ENCODE measurements at places on chromosomes 13 and 19.

- no peak for DNase-seq
Observed at GRCh38 chr19:45753548-45753947, 15.5 kb downstream of the SIX5 start.

- DNase-seq: no peak
Observed at GRCh38 chr19:14112809-14113385, 4.7 kb downstream of the PRKACA start.

GRCh38 chr19:46481947-46482346 is 10.6 kb upstream of the PNMA8A start:
- no peak for DNase-seq

DNA sequence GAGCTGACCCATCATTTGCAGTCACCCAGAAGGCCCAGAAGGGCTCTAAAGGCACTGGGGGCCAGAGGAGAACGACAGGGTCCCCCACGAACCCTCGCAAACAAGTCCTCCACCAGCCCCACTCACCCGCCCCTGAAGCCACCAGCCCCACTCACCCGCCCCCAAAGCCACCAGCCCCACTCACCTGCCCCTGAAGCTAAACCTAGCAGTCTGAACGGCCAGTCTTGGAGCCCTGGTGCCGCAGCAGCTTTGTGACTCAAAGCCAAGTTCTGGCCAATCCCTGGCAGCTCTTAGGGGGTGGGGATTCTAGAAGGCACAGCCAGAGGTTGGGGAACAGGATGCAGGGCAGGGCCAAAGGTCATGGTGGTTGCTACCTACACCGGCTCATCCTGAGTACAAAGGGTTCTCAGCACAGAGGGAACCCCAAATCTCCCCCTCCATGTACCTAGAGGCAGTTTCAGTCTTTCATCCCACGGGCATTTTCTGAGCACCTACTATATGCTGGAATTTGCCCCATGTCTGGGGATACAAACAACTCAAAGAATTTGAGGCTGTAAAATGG is at the start of gene IQCN:
IQCN (minus strand) TSS at position 234 of the 562 bp plus-strand sequence. CDS start 4,974 bp downstream, outside the sequence.
- no peak for DNase-seq

DNA sequence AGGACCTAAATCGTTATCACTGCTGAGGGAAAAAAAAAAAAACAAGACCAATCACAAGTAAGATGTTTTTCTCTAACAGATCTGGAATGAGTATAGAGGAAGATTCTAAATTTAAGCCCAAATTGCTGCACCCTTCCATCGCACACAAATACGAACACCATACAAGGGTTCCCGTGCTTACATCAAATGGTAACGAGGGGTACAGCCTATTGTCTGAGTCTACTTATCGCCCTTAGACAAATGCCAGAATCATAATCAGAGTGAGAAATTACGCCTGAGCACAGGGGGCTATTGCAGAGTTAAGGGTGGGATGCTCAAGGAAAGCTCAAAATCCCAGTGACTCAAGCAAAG is 603 bp downstream of the ZC3H13 start:
- no peak for DNase-seq

DNA sequence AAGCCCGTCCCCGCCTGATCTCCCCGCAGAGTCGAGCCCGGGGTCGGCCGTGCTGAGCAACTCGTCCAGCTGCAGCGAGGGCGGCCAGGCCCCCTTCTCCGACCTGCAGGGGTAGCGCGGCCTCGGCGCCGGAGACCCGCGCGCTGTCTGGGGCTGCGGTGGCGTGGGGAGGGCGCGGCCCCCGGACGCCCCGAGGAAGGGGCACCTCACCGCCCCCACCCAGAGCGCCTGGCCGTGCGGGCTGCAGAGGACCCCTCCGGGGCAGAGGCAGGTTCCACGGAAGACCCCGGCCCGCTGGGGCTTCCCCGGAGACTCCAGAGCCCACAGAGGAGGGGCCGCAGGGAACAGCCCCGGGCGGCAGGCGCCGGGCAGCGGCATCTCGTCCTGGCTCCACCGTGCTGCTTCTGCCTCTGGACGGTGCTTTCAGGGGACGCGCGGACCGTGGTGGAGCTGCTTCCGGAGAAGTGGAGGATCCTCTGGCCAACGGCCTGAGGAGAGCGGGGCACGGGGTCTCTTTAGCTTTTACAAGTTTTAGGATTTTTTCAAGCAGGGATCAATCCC is 8.8 kb upstream of the F7 start:
- no peak for DNase-seq

GRCh38 chr19:38216785-38217641 is 7.0 kb downstream of the DPF1 start:
- DNase-seq: peak; percentile 20

GRCh38 chr19:6470173-6470572 is 6.1 kb downstream of the CRB3 start:
- DNase-seq: no peak

GRCh38 chr13:44464471-44464870 is 90.8 kb downstream of the SERP2 start:
- DNase-seq: no peak

DNA sequence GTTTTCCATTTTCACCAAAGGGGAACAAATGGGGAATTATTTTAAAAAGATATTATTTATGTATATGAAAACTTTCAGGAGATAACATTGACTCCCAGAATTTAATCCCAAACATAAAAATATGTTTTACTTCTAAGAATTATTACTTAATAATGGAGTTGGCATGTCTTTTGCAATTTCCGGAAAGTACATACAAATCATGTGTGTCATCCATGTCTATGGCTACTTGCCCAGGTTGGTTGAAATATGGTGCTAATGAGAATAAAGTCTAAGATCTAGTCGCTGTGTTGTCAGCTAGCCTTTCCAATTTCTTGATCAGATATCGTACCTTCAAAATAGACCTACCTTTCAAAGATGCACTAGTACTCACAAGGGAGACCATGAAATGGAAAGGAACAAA is 1003.2 kb upstream of the PCDH20 start:
- DNase-seq: no peak

DNA sequence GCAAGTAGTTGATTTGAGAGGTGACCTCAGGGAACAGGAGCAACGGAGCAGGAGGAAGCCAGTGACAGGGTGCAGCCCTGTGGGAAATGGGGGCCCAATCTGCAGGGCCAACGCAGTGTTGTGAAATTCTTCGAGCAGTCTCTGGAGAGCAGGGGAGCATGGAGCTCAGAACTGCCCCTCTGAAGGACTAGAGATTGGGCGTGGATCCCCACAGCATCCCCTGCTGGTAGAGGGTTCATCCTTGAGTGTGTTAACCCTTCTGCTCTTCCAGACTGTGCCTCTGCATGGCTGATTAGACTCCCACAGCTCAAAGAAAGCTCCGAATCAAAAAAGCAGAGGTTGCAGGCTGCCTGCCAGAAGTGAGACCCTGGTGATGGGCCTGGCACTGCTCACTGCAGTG is 77.9 kb upstream of the UQCRFS1 start:
- no peak for DNase-seq

DNA sequence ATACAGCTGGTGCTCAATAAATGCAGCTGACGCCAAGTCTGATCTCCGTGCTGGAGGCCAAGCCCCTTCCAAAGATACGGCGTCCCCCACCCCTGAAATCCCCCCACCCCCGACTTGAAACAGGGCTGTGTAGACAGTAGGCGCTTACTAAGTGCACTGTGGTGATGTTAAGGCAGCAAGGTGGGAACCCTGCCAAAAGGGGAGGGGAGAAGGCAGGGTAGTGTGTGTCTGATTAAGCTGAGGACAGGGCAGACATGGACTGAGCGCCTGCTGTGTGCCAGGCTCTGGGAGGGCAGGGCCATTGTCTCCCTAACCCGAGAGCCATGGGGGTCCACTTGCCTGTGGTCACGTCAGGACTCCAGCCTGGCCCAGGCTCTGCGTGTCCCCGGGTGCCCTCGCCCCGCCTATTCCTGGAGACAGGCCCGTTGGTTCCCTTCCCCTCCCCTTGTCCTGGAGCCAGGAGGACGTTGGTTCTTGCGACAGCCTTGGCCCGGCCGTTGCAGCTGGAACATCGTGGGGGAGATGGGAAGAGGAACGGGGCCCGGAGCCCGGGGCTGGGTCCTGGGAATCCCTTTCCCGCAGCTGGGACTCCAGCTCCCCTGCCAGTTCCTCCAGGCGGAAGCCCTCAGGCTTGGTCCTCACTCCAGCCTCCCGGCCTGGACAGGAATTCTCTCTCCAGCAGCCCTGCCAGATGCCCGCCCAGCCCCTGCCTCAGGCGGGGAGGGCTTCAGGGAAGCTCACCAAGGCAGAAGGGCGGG is 1.7 kb upstream of the ELANE start:
- peak; percentile 59 for DNase-seq

GRCh38 chr19:1992759-1993260 is 22.7 kb downstream of the BTBD2 start:
- peak; percentile 19 for DNase-seq

DNA sequence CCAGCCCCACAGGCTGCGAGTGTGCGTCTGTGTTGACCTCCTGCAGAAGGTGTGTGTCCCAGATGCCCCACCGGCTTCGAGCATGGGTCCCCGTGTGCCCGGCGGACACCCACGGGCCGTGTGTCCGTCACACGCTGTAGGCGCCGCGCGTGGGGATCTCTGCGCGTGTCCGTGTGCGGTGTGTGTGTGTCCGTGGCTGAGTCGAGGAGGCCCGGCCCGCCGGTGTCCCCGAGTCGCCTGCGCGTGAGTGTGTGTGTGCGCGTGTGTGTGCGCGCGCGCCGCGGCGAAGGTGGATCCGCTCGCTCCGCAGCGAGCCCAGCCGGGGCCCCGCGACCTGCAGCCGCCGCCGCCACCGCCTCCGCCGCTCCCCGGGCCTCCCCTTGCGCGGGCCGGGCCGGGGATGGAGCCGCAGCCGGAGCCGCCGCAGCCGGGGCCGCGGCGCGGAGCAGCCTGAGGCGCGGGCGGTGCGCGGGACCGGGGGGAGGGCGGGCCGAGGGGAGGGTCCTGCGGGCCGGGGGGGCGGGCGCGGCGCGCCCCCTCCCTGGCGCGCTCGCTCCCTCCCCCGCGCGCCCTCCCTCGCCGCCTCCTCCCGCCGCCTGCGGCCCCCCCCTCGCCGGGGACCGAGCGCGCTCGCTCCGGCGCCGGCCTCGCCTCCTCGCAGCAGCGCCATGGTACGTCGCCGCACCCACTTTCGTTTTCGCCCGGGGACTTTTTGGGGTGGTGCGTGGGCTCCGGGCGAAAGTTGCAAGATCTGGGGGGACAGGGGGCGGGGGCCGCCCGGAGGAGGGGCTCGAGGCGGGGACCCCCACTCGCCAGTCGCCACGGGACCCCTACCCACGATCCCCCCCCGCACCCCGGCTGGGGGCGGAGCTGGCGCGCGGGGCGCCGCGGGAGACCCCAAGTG is 7.1 kb upstream of the NFIC start:
- peak; percentile 64 for DNase-seq

- DNase-seq: no peak
Observed at GRCh38 chr13:95234242-95234641, 67.0 kb downstream of the ABCC4 start.

- no peak for DNase-seq
Observed at GRCh38 chr19:5950741-5951140, 27.2 kb downstream of the RANBP3 start.

DNA sequence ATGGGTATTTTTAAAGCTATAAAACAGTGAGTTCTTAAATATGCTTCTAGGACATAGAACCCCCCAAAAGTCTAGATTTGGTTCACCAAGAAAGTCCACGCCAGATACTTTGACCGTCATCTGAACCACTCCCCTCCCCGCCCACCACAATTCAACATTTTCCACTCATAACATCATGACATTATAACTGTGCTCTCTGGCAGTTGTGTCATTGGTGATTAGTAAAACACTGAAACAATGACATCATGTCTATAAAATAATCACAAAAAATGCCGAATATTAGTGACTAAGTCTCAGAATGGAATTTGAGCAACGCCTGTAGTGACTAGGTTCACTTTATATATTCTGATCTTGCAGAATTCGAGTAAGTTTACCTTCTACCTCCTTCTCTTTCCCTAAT is 732.3 kb downstream of the FGF9 start:
- DNase-seq: no peak

GRCh38 chr13:43915451-43915850 is 35.7 kb downstream of the LACC1 start:
- DNase-seq: no peak

All from small intestine (tissue), 16 donors.